ENCODE measurements at places on chromosomes 16 and 17.

GRCh38 chr17:6517062-6517461 is 39.3 kb downstream of the PITPNM3 start:
- DNase-seq = no peak

GRCh38 chr16:51886456-51886855 is 660.5 kb downstream of the TOX3 start:
- no peak for DNase-seq

- DNase-seq = no peak
These were observed 100.3 kb downstream of the ZFHX3 start for GRCh38 chr16:72947379-72948237.

GRCh38 chr17:39062846-39063680 is 88.4 kb downstream of the PLXDC1 start:
- DNase-seq = no peak

DNA sequence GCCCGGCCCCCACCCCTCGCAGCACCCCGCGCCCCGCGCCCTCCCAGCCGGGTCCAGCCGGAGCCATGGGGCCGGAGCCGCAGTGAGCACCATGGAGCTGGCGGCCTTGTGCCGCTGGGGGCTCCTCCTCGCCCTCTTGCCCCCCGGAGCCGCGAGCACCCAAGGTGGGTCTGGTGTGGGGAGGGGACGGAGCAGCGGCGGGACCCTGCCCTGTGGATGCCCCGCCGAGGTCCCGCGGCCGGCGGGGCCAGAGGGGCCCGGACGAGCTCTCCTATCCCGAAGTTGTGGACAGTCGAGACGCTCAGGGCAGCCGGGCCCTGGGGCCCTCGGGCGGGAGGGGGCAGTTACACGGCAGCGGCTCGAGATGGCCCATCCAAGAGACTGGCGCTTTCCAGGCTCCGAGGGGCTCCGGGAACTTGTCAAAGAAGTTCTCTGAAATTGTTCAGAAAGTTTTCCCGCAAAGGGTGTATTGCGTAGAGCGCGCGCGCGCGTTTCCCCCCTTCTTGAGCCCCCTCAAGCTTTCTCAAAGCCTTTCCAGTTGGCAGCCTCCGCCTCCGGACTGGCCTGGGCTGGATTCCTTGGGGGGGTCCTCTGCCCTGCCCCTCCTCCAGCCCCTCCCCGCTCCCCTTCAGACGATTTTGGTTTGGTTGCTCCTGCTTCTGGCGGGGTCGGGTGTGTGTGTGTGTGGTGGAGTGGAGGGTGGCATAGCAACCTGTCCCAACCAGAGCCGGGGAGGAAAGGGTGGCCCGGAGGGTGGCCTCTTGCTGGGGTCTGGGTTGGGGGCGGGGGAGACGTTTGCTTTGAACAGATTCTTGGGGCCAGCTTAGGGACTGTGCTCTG is 504 bp downstream of the ERBB2 start:
- DNase-seq = no peak
